ENCODE measurements at places on chromosomes 5 and 9. TPM values are rescaled to one million over a fixed set of nuclear protein-coding genes. Genes with fewer than 3 reads are reported as not detected.

DNA sequence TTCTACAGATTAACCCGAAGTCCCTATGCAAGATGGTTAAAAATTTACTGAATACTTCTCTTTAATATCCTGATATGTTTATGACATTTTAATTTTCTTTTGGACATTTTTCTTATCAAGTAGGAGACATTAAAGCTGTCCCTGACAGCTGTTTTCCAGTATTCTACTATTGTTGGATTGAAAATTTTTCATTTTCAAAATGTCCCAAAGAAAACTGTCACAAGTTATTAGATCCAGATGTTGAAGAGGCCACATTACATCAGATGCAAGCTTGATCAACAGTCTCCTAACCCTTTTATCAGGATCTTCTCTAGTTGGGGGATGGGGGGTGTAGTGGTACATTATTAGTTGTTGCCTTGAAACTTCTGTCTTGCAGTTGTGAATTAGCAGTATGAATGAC, 1402.7 kb upstream of the DMAC1 start:
- H3K4me3 ChIP-seq, result no peak overlapping the region
- H3K36me3 ChIP-seq, result no peaks in the 10 kb centered on the region
- DNase-seq, result no peak

DNA sequence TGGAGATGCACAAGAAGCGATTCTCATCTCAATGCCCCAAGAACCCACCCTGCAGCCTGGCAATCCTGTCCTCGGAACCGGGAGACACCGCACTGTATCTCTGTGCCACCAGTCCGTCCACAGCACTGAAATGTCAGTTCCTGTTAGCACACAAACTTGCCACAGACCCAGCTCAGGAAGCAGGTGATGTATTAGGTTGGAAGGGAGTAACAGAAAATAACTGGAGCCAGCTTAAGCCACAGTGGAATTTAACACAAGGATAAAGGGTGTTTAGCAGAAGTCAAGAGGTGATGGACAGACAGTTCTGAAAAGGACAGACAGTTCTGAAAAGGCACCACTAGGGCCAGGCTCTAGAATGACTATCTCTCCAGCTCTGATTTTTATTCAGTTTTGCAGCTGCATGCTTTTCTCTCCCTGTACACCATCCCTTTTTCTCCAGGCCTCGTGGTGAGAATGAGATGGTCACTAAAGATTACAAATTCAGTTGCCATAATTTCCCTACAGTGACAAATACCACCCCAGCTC, 114.4 kb downstream of the ANKRD18B start:
- no peak overlapping the region for H3K27ac ChIP-seq
- H3K4me3 ChIP-seq, result no peak overlapping the region
- peaks cover 4% of the 10 kb centered on the region for H3K4me1 ChIP-seq

GRCh38 chr5:55149308-55149795, 10.6 kb upstream of the GPX8 start:
- H3K4me3 ChIP-seq, result no peak overlapping the region
- H3K27me3 ChIP-seq, result peaks cover 42% of the 10 kb centered on the region
- H3K36me3 ChIP-seq, result no peaks in the 10 kb centered on the region
- H3K27ac ChIP-seq, result no peak overlapping the region
- no peak for DNase-seq

PPP2R2B gene
- 4.1 TPM for total RNA-seq

PCDHB7 gene
- 0.39 TPM for total RNA-seq

DNA sequence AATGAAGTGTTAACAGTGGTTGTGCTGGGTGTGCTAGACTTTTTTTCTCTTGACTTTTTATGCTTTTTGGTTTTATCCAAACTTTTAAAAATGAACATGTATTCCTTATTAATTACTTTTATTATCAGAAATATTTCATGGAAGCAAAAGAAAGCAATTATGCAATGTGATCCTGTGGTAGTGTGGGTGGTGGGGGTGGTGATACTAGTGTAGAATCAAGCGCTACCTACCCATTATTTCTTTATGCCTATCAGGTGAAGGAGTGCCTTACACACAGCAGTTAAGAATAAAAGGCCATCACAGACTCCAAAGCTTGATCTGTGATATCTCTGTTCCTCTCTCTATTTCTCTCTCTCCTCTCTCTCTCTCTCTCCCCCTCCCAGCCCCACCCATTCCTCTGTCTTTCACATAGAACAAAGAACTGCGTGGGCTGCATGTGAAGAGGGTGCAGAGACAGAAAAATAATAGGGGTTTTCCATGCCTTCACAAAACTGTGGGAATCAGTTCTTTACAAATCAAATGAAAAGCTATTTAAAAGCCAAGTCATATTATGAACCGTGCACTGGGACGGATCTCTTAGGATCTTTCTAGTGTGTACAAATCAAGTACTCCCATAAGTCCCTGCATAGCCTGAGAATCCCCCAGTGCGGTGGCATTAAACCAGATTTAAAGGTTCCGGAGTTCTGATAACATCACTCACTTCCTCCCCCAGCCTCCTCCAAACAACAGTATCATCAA, 351.2 kb downstream of the RAB3C start:
- H3K27ac ChIP-seq, result peak overlapping the region; percentile 10
- no peak for DNase-seq
- H3K4me1 ChIP-seq, result peaks cover 18% of the 10 kb centered on the region
- H3K4me3 ChIP-seq, result no peak overlapping the region
- no peaks in the 10 kb centered on the region for H3K27me3 ChIP-seq
- H3K36me3 ChIP-seq, result peaks cover 2% of the 10 kb centered on the region

DNA sequence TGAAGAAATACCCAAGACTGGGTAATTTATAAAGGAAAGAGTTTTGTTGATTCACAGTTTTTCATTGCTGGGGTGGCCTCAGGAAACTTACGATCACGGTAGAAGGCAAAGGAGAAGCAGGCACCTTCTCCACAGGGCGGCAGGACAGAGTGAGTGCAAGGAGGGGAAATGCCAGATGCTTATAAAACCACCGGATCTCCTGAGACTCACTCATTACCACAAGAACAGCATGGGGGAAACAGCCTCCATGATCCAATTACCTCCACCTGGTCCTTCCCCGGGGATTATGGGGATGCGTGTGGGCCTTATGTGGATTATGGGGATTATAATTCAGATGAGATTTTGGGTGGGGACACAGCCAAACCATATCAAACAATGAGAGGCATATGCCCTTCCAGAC, 18.5 kb upstream of the RORB start:
- H3K4me3 ChIP-seq, result no peak overlapping the region
- no peaks in the 10 kb centered on the region for H3K36me3 ChIP-seq
- no peaks in the 10 kb centered on the region for H3K27me3 ChIP-seq
- no peak overlapping the region for H3K27ac ChIP-seq
- H3K4me1 ChIP-seq, result peaks cover 8% of the 10 kb centered on the region

SGCD gene
- 0.33 TPM for total RNA-seq

- H3K4me3 ChIP-seq, result no peak overlapping the region
- H3K4me1 ChIP-seq, result no peaks in the 10 kb centered on the region
- no peak for DNase-seq
- H3K36me3 ChIP-seq, result no peaks in the 10 kb centered on the region
Observed at GRCh38 chr9:905906-906305, 64.4 kb downstream of the DMRT1 start.

NFIB gene
- total RNA-seq, result 3.7 TPM

DNA sequence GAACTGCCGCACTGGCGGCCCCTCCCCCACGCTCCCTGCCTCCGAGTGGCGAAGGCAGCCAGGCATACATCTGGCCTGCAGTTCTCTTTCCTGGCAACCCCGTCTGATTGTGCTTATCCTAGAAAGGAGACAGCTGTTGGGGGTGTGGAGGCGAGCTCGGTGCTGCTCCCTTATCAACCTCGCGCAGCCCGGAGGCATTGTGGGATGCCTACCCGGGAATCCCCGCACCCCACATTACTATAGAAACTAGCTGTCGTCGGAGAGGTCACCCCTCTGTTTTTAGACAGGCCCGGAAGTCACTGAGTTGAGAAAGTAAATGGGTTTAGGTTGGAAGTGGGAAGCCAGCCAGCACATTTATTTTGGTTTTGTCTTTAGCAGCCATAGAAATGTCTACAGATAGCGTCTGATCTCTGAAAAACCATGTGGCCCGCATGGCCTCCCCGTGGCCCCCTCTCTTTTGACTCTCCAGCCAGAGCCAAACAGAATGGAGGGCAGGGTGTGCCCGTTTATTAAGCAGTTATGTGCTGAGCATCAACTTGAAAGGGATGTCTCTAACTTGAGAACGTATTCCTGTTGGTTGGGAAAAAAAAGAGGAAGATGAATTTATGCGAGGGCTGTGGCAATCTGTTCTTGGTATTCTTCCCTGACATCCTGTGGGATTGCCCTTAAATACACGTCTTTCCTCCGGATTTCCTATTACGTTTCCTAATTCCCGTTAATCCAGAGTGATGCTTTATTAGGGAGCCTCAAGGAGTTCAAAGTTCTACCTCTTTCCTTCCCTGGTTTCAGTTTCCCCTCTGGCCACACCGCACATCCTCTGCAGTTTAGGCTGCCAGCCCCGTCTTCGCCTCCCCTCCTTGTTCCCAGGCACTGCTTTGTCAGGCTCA, 3.9 kb downstream of the STC2 start:
- peaks cover 26% of the 10 kb centered on the region for H3K4me1 ChIP-seq
- H3K27me3 ChIP-seq, result peaks cover 78% of the 10 kb centered on the region
- H3K27ac ChIP-seq, result no peak overlapping the region
- no peak overlapping the region for H3K4me3 ChIP-seq

- H3K4me1 ChIP-seq, result peaks cover 46% of the 10 kb centered on the region
- no peak for DNase-seq
- peak overlapping the region; percentile 27 for H3K27ac ChIP-seq
- no peaks in the 10 kb centered on the region for H3K27me3 ChIP-seq
Observed at GRCh38 chr9:133144904-133145851, 18.5 kb downstream of the GBGT1 start.

TPPP gene
- 2.7 TPM for total RNA-seq

ZNF169 gene
- total RNA-seq, result 5.9 TPM

- peaks cover 7% of the 10 kb centered on the region for H3K36me3 ChIP-seq
- H3K4me3 ChIP-seq, result no peak overlapping the region
Observed at GRCh38 chr5:67728326-67728890, 487.1 kb upstream of the PIK3R1 start.

- H3K27me3 ChIP-seq, result peaks cover 40% of the 10 kb centered on the region
- no peak for DNase-seq
- H3K4me3 ChIP-seq, result no peak overlapping the region
- H3K36me3 ChIP-seq, result no peaks in the 10 kb centered on the region
Observed at GRCh38 chr5:82570-82969, 9.4 kb upstream of the PLEKHG4B start.

DNA sequence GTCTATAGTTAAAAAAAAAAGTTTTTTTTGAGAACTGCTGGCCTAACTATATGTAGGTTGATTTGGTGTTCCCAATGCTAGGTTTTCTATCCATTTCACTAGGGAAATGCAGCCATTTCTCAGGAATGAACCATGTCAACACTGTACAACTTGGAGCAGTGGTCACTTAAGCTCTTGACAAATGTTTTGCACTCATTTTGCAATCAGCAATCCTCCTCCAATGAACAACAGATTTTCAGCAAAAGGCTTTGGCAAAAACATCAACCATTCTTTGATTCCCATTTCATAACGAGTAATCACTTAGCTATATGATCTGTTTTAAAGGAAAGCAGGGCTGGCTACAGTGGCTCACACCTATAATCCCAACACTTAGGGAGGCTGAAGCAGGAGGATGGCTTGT, 17.9 kb downstream of the STRBP start:
- no peak for DNase-seq
- H3K4me3 ChIP-seq, result no peak overlapping the region
- H3K4me1 ChIP-seq, result no peaks in the 10 kb centered on the region
- no peaks in the 10 kb centered on the region for H3K27me3 ChIP-seq
- no peak overlapping the region for H3K27ac ChIP-seq
- peaks cover 5% of the 10 kb centered on the region for H3K36me3 ChIP-seq
